NCI-H1417 treated with DMSO at 0.1 percent for 48 hours (cell line): ENCODE measurements at places on chromosomes 4 and X.

GRCh38 chr4:95830651-95831050 lies 9.2 kb upstream of the PDHA2 start:
- no peak for DNase-seq

- peak; percentile 11 for DNase-seq
Measured at GRCh38 chr4:140609548-140610425, 41.0 kb upstream of the UCP1 start.

- DNase-seq, result no peak
Measured at GRCh38 chr4:60723796-60724195, 476.3 kb upstream of the ADGRL3 start.

DNA sequence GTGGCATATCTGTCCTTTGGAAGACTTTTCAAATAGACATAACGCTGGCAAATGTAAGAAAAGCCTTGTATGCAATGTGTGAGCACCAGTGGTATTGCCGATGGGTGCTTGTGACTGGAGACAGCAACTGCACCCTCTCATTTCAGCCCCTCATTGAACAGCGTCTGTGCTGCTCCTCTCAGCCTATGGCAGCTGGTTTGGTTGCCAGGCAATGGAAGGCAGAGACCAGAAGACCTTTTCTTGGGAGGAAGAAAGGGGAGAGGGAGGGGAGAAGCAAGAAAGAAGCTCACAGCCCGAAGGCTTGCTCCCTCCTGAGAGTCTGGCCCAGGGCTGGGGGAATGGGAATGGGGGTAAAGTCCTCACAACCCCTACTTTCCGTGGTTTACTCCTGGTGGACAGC lies 20.2 kb downstream of the ZCCHC13 start:
- DNase-seq, result no peak

- DNase-seq, result no peak
Measured at GRCh38 chrX:150897421-150898320, 797 bp downstream of the CD99L2 start.

GRCh38 chr4:102449751-102450352 lies 51.3 kb upstream of the NFKB1 start:
- peak; percentile 40 for DNase-seq

GRCh38 chr4:54384563-54384962 lies 155.5 kb downstream of the PDGFRA start:
- DNase-seq, result no peak

DNA sequence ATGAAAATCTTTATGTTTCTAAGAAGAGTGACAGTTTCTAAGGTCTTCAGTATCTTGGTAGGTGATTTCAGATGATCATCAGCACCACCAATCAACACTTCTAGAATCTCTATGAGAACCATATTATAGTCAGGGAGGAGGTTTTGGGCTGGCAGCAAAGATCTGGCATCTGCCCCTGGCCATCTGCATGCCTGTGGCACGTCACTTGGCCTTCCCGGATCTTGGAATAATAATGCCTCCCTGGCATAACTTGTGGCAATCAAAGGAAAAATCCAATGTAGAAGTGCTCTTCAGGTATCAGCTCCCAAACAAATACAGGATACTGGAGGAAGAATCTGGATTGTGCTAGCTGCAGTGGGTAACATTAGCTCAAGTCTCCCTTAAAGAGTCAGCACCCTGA lies 57.3 kb downstream of the RASL11B start:
- no peak for DNase-seq

- DNase-seq, result no peak
Measured at GRCh38 chr4:18213576-18214198, 192.1 kb upstream of the LCORL start.

DNA sequence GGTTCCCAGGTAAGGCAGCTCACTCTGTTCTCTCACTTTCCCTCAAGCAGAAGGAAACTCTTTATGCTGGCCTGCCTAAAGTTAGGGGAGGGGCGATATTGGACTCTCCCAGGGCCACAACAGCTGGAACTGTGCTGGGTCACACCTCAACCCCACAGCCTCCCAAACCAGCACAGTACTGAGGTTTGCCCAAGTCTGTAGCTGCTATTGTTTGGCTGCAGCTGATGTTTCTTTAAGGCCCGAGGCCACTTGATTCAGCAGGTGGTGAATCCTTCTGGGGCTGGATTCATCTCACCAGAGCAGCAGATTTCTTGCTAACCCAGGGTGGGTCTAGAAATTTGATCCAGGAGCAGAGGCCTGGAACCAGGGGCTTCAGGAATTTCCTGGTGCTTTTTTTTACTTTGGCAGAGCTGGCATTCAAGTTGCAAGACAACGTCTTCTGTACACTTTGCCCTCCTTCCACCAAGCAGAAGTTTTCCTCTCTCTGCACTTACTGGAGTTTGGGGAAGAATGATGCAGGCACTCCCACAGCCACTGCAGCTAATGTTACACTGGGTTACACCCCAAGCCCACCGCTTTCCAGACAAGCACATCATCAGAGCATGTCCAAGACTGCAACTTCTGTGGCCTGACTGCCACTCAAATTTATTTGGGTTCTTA lies 544.7 kb upstream of the NDST4 start:
- no peak for DNase-seq

DNA sequence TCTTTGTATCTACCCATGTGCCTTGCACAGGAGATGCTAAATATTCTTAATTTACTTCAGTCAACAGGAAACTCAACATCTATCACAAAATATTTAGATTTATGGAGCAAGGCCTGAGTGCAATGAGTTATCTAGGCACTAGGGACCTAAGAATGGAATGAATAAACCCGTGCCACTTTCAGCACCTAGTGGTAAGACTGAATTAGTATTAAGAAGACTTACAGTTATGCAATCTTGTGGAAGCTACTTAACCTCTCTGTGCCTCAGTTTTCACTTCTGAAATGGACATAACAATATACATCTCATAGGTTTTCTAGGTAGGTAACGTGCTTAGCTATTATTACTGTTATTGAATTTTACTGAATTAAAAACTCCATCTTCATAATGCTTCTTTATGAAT lies 144.6 kb upstream of the MAP3K15 start:
- DNase-seq, result no peak

DNA sequence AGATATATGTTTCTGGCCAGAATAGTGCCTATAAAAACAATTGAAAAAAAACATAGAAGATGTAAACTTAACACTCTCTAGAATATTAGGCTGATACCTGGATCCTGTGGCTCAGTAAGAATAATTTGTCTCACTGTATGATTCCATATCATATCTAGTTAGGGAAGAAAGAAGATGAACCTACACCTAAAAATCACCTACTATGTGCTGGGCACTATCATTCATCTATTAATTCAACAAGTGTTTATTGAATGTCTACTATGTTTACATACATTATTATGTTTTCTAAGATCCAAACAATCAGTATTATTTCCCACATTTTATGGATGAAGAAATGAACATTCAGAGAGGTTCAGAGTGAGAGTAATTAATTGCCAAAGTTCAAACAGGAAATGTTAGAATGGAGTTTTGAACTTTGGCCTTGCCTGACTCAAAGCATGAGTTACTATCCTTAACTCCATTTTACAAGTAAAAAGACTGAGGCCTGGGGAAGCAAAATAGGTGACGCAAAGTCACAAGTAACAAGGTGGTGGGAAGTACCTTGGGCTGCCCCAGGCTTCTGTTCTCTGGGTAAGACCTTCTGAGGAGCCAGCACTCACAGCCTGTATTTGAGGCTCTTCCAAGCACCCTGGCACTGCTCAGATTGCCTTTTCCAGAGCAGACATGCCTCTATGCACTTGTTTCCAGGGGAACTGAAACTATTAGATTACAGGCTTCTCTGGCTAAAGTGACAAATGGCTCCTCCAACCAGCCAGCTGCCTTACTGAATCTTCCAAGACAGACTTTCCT lies 111.1 kb upstream of the ACSL4 start:
- DNase-seq, result no peak

- no peak for DNase-seq
Measured at GRCh38 chrX:151929126-151929525, 16.4 kb downstream of the MAGEA4 start.

- DNase-seq, result no peak
Measured at GRCh38 chrX:40975951-40976350, 109.3 kb upstream of the USP9X start.

GRCh38 chrX:47216393-47216925 lies 2.0 kb upstream of the CDK16 start:
- DNase-seq, result no peak

DNA sequence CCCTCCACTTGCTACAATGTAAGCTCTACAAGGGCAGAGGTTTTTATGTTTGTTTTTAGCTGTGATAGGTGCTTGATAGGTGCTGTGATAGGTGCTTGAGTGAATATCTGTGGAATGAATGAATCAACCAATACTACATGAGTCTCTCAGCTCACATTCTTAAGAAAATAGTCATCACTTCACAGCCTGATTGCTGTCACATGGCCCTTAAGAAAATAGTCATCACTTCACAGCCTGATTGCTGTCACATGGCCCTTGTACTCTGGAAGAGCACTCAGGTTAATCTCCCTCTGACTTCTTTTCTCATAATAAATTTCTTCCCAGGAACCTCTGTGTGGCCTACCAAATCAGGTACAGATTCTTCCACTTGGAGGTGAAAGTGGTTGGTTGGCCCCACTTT lies 335.2 kb downstream of the TENM3 start:
- no peak for DNase-seq

DNA sequence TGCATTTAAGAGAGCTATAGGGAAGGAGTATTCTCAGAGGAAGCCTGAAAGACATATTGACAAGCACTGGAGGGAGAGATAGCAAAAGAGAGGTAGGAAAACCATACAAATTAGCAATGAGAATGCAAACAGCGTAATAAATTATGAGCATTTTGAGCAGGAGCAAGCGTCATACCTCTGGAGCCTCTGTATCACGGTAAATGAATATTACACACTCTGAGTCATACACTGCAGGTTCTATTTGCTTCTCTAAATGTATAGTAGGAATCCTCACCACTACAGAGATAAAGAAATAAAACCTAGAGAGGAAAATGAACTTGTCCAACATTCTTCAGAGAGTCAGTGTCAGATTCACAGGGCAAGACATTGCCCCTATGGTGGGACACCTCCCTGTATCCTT lies 46.4 kb upstream of the GABRE start:
- DNase-seq, result no peak

DNA sequence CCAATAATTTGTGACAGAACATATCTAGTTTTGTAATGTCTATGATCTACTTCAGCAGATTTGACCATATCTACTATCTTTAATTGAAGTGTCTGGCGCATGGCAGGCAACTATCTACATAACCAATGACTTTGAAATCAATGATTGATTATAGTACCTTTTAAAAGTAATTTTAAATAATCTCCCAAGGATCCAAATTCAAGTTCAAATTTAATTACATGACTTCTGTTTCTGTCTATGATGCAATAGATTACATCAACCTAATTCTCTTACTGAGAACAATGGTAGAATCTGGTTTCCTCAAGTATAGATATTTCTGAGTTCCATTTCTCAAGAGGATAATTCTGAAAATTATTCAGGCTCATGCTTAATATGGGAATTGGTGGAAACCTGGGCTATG lies 177.4 kb upstream of the IL15 start:
- DNase-seq, result no peak

- DNase-seq, result peak; percentile 26
Measured at GRCh38 chrX:51395810-51396728, 63.4 kb downstream of the NUDT10 start.

GRCh38 chr4:118732591-118733330 lies 47.6 kb downstream of the METTL14 start:
- DNase-seq, result no peak

- no peak for DNase-seq
Measured at GRCh38 chr4:137700072-137700471, 167.8 kb upstream of the PCDH18 start.

DNA sequence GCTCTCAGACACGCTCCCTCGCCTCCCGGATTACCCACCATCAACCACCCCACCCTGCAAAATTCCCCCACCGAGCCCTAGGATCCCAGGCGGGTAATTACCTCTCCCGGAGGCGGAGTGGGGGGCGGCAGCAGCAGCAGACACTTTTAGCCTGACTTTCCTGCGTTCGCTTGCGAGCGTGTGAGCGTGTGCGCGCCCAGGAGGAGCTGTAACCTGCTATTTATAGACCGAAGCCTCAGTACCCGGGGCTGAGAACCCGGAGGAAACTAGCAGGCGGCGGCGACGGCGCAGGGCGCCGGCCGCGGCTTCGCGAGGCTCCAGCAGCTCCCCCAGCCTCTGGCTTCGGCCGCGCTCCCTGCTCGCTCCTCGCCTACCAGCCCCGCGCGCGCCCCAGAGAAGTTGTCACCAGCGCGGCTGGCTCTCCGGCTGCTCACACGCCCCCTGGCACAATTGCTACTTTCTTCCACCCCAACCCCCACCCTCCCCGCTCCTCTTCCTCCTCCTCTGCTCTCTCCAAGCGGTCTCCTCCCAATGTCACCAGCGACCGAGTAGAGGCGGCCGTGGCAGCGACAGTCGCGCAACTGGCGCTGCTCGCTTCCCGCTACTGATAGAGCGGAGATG lies at the start of gene INPP4B:
INPP4B (minus strand) TSS at position 194 of the 621 bp plus-strand sequence.
- DNase-seq, result no peak

DNA sequence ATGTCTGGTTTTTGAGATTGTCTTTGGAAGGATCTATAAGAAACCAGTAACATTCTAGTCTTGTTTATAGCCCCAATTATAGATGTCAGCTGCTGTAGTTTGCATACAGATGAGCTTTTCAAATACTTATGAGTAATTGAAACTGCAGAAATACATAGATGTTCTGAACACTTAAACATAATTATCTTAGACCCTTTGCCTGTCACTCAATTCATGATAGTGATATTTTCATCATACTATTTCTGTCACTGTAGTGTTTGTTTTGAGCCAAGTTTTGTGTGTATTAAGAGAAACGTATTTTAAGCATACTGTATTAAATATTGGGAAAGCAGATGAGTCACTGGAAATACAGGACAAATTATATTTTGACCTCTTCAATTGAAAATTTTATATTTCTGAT lies 69.8 kb upstream of the SMARCA5 start:
- DNase-seq, result no peak

- no peak for DNase-seq
Measured at GRCh38 chrX:65545456-65545855, 10.9 kb upstream of the LAS1L start.

DNA sequence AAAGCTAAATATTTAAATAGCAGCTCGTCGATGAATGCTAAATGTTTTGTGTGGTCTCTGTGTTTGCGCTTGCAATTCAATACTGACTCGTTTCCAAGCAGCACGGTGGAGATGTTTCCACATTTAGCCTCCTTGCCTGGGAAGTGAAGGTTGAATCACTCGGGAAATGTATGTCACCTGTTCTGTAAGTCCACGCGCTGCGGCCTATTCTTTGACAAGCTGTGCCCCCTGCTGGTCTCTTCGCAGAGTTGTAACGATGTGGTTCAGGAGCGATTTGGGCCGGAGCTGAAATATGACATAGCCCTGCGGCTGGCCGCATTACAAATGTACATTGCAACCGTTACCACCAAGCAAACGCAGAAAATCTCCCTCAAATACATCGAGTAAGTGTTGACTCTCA lies 89.6 kb upstream of the PRPS2 start:
- DNase-seq, result peak; percentile 53

DNA sequence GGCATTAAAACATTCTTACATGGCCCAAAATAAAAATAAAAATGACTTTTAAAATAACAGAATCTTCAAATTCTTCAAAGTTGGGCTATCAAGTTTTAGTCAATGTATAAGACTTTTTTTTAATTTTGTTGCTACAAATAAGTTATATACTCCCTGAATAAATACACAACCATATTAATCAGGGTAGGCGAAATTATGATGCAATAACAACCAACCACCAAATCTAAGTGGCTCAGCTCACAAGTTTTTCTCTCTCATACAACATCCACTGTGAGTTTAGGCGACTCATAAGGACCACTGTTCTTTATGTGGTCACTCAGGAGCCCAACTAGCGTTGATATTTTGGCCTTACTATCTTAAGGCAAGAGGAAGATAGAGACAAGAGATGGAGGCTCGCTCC lies 11.2 kb downstream of the NEUROG2 start:
- DNase-seq, result no peak
